Cortex of kidney (tissue), 1 donor: ENCODE measurements at places on chromosomes 13 and 19.

GRCh38 chr13:36673838-36674326, at the start of gene SERTM1:
SERTM1 (plus strand) TSS chr13:36674020; CDS start chr13:36695079, 21,059 bp downstream.
- DNase-seq: no peak

GRCh38 chr19:39139305-39139874, 13.8 kb downstream of the PAK4 start:
- DNase-seq: no peak

GRCh38 chr19:3573162-3573857, 566 bp downstream of the HMG20B start:
- DNase-seq: no peak

- no peak for DNase-seq
Observed at GRCh38 chr13:28470296-28470695, 24.6 kb downstream of the FLT1 start.

- DNase-seq: no peak
Observed at GRCh38 chr13:34762312-34762711, 179.8 kb upstream of the NBEA start.

DNA sequence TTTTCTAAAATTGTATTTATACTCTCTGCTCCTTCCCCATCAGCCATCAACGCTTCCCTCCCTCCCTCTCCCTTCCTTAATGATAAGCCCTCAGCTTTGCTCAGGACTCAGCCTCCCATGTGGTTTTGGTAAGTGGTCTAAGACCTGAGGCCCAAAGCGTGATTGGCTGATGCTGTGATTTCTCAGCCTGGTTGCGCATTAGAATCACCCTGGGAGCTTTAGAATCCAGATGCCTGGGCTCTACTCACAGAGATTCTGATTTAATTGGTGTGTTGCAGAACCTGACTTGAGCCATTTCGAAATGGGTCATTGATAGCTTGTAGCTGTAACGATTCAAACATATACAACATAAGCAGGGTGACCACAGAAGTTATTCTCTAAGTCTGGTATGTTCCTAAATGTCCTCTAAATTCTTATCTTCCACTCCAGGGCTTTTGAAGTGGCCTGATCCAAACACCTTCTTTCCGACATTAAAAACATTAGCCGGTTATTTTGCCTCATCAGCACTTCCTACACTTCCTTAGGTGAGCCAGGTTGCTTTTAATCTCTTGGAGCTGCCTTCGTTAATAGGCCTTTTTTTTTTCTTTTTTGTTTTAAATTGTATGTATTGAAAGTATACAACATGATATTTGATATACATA, 60.6 kb downstream of the LRCH1 start:
- no peak for DNase-seq

DNA sequence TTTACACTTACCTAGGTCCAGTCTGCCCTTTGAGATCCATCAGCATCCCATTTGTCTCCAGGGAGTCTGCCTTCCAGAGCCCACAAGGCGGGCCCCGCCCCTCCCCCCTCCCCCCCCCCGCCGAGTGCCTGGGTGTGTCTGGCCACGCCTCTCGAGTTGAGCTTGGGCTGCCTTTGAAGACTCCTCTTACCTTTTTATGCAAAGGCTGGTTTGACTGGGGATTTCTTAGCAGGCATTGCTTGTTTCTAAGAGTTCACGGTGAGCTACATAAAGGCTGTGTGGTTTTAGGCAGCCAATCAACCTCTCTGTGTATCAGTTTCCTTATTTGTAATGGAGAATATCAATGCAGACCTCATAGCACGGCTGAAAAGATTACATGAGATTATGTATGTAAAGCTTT, 11.3 kb downstream of the GPR12 start:
- no peak for DNase-seq

DNA sequence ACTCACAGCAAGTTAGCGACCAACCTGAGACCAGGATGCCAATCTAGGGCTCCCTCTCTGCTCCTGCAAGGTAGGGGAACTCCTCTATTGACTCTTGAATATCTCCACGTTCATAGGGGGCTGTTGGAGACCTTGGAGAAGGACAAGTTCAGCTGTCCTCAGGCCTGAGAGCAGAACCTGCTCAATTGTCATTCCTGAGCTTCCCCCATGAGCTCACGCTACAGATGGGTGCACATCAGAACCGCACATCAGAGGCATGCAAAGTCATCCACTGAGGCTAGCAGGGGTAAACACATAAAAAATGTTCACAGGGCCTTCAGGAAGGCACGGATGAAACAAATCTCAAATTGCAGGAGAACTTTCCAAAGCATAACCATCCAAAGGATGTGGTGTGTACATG, 168.8 kb upstream of the ZNF507 start:
- DNase-seq: no peak

GRCh38 chr19:13066226-13066625, 36.4 kb downstream of the LYL1 start:
- DNase-seq: no peak

DNA sequence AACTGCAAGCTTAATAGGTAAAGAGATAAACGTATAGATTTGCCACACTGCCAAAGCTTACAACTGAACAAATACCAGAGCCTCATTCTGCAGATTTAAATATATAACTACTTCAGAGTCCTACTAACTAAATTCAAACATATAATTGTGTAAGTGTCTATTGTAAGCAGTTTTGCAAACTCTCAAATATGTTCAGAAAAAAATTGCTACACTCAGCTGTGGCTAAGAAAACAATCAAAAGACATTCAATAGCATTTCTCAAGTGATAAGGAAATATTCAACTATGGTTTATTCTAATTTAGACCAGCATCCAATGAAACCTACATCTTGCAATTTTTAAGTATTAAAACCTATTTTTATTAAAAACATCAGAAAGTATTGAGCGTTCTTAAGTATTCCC, 202.4 kb downstream of the KCTD12 start:
- DNase-seq: no peak

DNA sequence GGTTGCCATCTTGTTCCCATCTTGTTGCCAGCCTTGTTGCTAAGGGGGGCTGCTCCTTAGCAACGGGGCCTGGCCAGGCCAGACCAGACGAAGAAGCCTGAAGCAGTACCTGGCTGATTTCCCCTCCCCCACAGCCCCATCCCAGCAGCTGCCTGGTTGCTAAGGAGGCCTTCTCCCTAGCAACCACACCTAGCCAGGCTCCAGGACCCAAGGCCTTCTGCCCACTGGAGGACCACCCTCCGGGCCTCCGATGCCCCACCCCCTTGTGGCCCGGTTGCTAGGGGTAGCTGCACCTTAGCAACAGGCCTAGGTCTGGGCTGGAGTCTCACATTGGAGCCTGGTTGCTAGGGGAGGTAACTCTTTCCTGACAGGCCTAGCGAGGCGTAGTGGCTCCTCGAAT, 3.9 kb downstream of the PRRG2 start:
- no peak for DNase-seq

GRCh38 chr13:72489751-72490150, 237.7 kb downstream of the MZT1 start:
- no peak for DNase-seq

DNA sequence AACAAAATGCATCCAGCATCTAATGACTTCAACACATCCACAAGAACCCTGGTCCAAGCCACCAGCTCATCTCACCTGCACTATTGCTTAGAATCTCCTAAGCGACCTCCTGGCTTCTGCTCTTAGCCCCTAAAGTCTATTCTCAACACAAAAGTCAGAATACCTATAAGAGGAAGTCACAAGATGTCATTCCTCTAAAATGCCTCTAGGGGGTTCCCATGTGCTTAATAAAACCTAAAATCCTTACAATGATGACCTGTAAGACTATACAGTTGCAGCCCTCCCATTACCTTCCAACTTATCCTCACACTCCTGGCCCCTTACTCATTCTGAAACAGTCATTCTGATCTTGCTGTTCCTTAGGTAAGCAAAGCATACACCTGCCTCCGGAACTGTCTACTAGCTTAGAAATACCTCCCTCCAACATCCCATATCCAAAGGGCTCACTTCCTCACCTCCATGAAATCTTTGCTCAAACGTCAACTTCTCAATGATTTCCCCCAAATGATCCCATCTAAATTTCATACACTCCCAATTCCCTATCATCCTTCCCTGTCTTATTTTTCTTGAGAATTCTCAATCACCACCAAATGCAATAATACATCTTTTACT, 10.0 kb downstream of the ATP7B start:
- DNase-seq: no peak

- no peak for DNase-seq
Observed at GRCh38 chr19:45913874-45914830, at the start of gene NANOS2. NANOS2 (minus strand) TSS chr19:45914778; CDS start chr19:45914693, 85 bp downstream.

- no peak for DNase-seq
Observed at GRCh38 chr13:66200555-66200954, 1029.6 kb downstream of the PCDH9 start.

GRCh38 chr19:28027116-28027515, 1185.8 kb downstream of the UQCRFS1 start:
- DNase-seq: no peak

GRCh38 chr13:90545070-90545840, 802.2 kb upstream of the MIR17HG start:
- no peak for DNase-seq

DNA sequence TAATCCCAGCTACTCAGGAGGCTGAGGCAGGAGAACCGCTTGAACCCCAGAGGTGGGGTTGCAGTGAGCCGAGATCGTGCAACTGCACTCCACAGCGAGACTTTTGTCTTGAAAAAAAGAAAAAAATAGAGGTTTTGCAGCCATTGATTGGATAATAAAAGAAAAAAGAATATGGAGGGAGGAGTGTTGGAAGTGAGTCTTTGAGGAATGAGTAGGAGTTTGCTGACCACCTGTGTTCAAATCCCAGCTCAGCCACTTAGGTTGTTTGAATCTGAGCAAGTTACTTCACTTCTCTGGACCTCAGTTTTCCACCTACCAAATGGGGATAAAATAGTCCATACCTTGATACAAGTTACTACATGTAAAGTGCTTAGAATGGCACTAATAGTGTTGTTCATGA, 6.2 kb downstream of the NRTN start:
- DNase-seq: no peak

DNA sequence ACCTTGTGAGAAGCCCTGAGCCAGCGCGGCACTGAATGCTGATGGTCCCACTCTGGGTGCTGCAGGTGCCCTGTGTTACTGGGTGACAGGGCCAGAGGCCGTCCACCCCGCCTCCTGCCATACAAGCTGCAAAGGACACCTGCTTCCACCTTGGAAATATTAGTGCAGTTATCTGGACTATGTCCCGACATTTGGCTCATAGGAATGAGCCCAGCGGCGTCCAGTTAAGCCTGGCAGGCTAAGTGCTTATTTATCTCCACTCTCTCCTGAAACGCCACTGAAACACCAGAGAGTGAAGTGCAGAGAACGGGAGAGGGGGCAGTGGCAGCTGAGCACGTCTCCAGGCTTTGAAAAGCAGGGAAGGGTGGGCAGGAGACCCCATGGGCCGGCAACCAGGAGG, 145.8 kb downstream of the KDM4B start:
- DNase-seq: no peak

- no peak for DNase-seq
Observed at GRCh38 chr13:30928978-30929377, 3.5 kb upstream of the TEX26 start.

DNA sequence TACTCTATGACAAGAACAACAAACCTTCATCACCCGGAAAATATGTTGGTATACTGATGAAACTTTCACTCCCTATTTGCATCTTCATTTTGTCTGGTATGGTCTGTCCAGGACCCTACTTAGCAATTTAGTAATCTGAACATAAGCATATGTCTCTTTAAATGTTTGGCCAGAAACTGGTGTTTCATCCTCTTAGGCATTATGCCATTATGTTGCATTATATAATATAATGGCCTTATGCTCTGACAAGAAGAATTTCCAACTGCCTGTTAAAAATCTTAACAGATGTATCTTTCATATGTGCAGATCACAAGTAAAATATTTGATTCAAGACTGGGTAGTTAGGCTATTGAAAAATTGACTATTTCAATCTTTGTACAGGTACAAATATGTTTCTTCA, 610.6 kb upstream of the PRR20A start:
- DNase-seq: no peak

DNA sequence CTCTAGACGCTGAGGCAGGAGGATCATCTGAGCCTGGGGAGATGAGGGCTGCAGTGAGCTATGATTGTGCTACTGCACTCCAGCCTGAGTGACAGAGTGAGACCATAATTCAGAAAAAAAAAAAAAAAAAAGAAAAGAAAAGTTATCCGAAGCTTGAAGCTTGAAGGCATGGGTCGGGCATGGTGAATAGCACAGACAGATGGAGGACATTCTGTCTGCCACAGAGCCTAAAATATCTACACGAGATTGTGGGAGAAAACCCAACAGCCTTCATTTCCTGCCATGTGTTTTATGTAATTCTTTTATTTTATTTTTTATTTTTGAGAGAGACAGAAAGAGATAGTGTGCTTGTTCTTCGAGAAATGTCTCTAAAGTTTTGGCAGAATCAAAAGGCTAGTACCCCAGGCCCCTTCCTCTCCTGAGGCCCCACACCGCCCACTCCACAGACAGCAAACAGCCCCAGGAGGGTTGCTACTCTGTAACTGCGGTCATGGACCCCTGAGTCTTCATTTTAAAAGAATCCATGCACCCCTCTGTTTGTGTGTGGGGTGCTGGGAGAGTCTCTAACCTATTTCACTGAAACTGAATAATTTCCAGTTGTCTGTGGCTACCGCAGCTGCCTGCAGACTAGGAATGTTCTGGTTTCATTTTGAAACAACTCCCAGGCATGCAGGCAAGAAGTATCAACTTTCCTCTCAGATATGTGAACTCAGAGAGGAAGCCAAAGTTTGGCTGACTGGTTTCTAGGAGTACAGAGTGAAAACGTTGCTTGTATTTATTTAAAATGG, 38.4 kb upstream of the RCBTB2 start:
- no peak for DNase-seq

GRCh38 chr19:1181606-1182005, 7.5 kb upstream of the SBNO2 start:
- DNase-seq: no peak

DNA sequence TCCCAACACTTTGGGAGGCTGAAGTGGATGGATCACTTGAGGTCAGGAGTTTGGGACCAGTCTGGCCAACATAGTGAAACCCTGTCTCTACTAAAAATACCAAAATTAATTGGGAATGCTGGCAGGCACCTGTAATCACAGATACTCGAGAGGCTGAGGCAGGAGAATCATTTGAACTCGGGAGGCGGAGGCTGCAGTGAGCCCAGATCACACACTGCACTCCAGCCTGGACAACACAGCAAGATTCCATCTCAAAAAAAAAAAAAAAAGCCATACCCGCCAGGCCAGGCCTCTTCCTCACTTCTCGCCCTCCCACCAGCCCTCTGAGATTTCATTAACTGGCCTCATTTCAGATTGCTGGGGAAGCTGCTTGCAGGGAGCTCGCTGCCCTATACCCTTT, 7.7 kb upstream of the RELB start:
- DNase-seq: no peak

GRCh38 chr19:30111021-30111855, 169.2 kb downstream of the URI1 start:
- no peak for DNase-seq

GRCh38 chr19:1747285-1748114, 5.8 kb upstream of the ONECUT3 start:
- DNase-seq: no peak

GRCh38 chr13:84962141-84962750, 837.0 kb downstream of the SLITRK6 start:
- DNase-seq: no peak

GRCh38 chr19:7442423-7442822, 46.4 kb downstream of the PEX11G start:
- no peak for DNase-seq

- DNase-seq: no peak
Observed at GRCh38 chr13:95536632-95537241, 15.8 kb upstream of the CLDN10 start.
